MCF 10A (cell line): ENCODE measurements at places on chromosomes 2 and 18. TPM values are rescaled to one million over a fixed set of nuclear protein-coding genes. Genes with fewer than 3 reads are reported as not detected.

Gene C2orf72
- total RNA-seq = not detected in 2 replicates

Gene CNGA3
- total RNA-seq = not detected in 2 replicates

Gene PCARE
- not detected in 2 replicates for total RNA-seq

Gene TMEM178A
- 0.66 and 0.86 TPM in 2 replicates for total RNA-seq

Gene FIGN
- total RNA-seq = 9.0 and 11.7 TPM in 2 replicates

Gene RBKS
- total RNA-seq = 9.2 and 9.9 TPM in 2 replicates

Gene ANTXR1
- total RNA-seq = 33.1 and 33.8 TPM in 2 replicates

Gene RFTN2
- not detected in 2 replicates for total RNA-seq

Gene TTC21B
- total RNA-seq = 9.8 and 10.9 TPM in 2 replicates

Gene CRYBA2
- total RNA-seq = not detected in 2 replicates

Gene SP140L
- total RNA-seq = 20.3 and 33.2 TPM in 2 replicates

- H3K36me3 ChIP-seq = no peaks in the 10 kb centered on the region
- H3K4me1 ChIP-seq = no peaks in the 10 kb centered on the region
- H3K27me3 ChIP-seq = peaks cover 40% of the 10 kb centered on the region
- no peak for DNase-seq
- H3K4me3 ChIP-seq = no peak overlapping the region
- H3K27ac ChIP-seq = no peak overlapping the region
These were observed 151.9 kb downstream of the CD226 start for GRCh38 chr18:69795791-69796190.

- H3K4me1 ChIP-seq = no peaks in the 10 kb centered on the region
- no peaks in the 10 kb centered on the region for H3K27me3 ChIP-seq
- peaks cover 36% of the 10 kb centered on the region for H3K36me3 ChIP-seq
- DNase-seq = peak; percentile 23
- H3K27ac ChIP-seq = no peak overlapping the region
These were observed 84.2 kb downstream of the SLC39A10 start for GRCh38 chr2:195741191-195741590.

GRCh38 chr2:22998359-22998758 lies 386.6 kb upstream of the KLHL29 start:
- H3K4me3 ChIP-seq = no peak overlapping the region
- peaks cover 23% of the 10 kb centered on the region for H3K4me1 ChIP-seq
- DNase-seq = peak; percentile 74

DNA sequence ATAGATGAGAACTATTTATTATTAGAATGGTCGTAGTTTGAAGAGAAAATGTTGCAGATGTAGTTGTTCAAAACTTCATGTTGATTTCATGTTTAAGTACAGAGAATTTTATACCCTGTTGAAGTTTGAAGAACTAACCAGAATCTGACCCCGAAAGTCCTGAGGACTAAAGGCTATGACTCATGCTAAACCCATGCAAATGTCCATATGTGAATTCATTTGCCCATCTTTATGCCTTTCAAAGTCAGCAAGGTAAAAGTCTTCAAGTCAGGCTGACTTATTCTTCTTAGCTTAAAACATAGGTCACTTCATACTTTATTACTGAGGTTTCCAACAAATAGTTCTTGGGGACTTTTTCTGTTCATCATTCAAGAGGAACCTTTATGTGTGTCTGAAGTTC lies 185.5 kb downstream of the CCDC85A start:
- H3K4me3 ChIP-seq = no peak overlapping the region
- peaks cover 5% of the 10 kb centered on the region for H3K4me1 ChIP-seq
- no peaks in the 10 kb centered on the region for H3K27me3 ChIP-seq
- no peaks in the 10 kb centered on the region for H3K36me3 ChIP-seq

DNA sequence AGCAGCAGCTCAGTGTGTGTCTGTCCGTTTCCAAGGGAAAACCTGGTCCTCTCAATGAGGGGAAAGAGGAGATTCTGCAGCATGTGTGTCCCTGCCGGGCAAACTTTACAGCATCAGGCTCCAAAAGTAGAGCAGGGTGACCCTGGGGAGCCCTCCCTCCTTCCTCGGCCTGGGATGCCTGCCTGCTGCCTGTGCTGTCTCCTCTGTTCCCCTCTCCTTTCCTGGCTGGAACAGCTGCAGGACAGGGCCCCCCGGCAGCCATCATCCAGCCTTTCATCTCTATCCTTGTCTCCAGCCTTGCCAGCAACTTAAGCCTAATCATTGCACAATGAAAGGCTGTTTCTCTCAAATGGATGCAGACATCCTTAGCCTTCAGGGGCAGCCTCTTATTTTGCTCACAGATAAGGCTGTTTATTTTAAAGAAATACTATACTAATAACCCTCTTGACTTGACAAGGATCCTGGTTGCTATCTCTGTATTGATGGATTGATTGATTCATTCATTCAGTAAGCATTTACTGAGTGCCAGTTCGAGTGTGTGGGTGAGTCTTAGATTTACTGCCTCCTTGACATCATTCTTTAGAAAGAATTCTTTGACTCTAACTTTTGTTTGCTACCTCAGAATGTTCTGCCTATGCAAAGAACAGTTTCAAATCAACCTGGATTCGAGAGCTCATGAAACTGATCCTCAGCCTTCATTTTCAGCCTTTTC lies 40.6 kb upstream of the EDAR start:
- H3K4me1 ChIP-seq = no peaks in the 10 kb centered on the region
- H3K36me3 ChIP-seq = no peaks in the 10 kb centered on the region
- DNase-seq = no peak
- no peak overlapping the region for H3K27ac ChIP-seq

DNA sequence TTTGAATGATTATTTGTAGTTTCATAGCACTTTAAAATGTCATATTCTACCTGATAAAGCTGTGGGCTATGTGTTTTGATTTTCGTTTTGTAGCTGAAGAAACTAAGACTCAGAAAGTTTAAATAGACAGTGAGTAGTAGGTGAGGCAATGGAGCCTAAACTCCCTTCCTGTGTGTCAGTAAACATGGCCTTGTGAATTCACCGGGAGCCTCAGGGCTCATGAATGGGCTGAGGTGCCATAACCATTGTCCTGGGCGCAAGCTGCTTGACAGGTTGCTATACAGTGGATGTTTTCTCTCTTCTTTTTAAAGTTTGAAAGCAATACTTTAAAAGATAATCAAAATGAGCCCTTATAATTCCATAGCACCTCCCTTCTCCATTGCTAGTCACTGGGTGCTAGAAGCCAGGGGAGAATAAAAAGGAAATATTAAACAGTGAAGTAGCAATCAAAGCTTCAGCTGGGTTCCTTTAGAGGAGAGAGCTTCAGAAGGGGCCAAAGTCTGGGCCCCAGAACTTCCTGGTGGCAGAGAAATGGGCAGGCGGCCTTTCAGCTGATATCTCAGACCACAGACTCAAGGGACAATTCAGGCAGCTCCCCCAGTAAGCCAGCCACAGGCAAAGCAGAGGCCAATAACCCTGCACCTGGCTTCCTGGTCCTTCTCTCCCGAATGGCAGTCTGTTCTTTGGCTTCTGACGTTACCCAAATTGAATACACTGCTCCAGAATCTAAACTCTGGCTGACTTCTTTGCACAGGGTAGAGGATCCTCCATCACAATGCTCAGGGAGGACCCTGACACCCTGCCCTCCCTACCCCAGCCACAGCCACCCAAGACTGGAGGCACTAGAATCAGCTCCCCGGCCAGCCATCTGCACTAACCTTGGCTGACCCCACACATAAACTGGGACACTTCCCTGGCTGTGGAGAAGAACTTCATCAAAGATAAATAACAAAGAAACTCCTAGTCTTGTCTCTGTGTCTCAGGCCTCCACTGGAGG lies 51.8 kb upstream of the NPAS2 start:
- H3K36me3 ChIP-seq = no peaks in the 10 kb centered on the region
- peak; percentile 43 for DNase-seq
- peaks cover 15% of the 10 kb centered on the region for H3K4me1 ChIP-seq
- no peak overlapping the region for H3K4me3 ChIP-seq

- H3K4me3 ChIP-seq = peak within 1 kb of the TSS; percentile 90
- H3K27me3 ChIP-seq = no peaks in the 10 kb centered on the region
- H3K4me1 ChIP-seq = peaks cover 5% of the 10 kb centered on the region
- peaks cover 17% of the 10 kb centered on the region for H3K36me3 ChIP-seq
- peak; percentile 87 for DNase-seq
- H3K27ac ChIP-seq = peak within 1 kb of the TSS; percentile 91
These were observed at the start of gene ANAPC1 for GRCh38 chr2:111883661-111884591. Gene ANAPC1 (minus strand): TSS chr2:111884193. CDS start chr2:111880825, 3,368 bp downstream.

- H3K4me1 ChIP-seq = peaks cover 22% of the 10 kb centered on the region
- peak; percentile 65 for DNase-seq
These were observed 17.1 kb downstream of the FAM110C start for GRCh38 chr2:29253-29652.

- peaks cover 14% of the 10 kb centered on the region for H3K4me1 ChIP-seq
- H3K27me3 ChIP-seq = no peaks in the 10 kb centered on the region
- H3K27ac ChIP-seq = no peak overlapping the region
These were observed 112.5 kb downstream of the MYO1B start for GRCh38 chr2:191357678-191358077.

DNA sequence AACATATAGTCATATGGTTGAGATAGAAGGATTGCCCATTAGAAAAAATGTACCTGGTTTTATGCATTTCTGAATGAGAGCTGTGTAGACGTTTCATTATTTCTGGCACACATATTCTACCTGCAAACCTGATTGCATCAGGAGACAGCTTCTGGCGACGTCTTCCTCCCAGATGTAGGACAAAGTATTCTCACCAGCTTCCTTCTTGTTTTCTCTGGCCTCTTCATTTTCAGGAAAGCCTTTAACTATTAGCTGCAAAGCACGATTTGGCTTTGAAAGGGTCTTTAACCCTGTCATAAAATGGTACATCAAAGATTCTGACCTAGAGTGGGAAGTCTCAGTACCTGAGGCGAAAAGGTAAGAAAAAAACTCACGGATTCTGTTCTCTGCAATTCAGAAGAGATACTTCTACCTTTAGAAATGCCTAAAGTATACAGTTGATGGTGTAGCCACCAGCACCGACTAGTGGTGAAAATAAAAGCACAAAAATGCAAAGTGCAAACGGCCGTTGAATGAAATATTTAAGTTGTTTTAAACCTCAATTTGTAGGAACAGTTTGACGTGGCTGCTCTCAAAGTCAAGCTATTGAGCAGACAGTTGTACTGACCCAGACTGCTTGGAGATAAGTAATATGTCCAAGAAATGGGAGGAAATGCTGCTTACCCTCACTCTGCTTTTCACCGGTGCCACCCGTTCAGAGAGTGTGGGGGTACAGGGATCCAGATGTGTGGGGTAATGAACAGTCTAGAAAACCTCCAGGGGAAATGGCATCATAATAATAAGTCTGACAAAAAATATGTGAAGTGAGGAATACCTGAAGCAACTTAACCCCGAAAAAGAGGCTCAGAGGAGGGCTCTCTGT lies 20.2 kb downstream of the IL18RAP start:
- peak; percentile 48 for DNase-seq
- H3K27me3 ChIP-seq = no peaks in the 10 kb centered on the region
- no peak overlapping the region for H3K4me3 ChIP-seq
- no peak overlapping the region for H3K27ac ChIP-seq

- H3K36me3 ChIP-seq = peaks cover 7% of the 10 kb centered on the region
- H3K4me3 ChIP-seq = no peak overlapping the region
- no peaks in the 10 kb centered on the region for H3K27me3 ChIP-seq
- no peak overlapping the region for H3K27ac ChIP-seq
- no peaks in the 10 kb centered on the region for H3K4me1 ChIP-seq
- DNase-seq = no peak
These were observed 9.3 kb downstream of the FAM228B start for GRCh38 chr2:24132543-24132942.

DNA sequence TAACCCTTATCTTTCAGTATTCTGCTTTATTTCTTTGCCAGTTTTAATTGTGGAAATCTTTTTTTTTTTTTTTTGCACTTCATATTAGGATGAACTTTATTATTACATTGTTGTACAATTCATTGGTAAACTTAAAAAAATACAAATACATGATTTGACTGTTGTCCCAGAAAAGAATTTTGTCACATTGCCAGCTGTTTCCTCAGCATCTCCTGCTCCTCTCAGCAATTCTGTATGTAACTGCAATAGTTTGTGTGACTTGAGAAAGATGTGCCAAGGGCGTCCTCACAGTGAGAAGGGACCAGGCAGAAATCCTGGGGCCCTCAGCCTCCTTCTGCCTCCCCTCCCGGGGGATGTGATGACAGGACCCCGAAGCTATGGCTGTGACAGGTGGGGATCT lies 254.4 kb downstream of the NBAS start:
- no peak overlapping the region for H3K27ac ChIP-seq
- H3K4me1 ChIP-seq = peaks cover 16% of the 10 kb centered on the region
- no peaks in the 10 kb centered on the region for H3K27me3 ChIP-seq
- H3K4me3 ChIP-seq = no peak overlapping the region
- H3K36me3 ChIP-seq = peaks cover 23% of the 10 kb centered on the region

- H3K27ac ChIP-seq = no peak overlapping the region
- no peak overlapping the region for H3K4me3 ChIP-seq
- no peak for DNase-seq
- H3K4me1 ChIP-seq = peaks cover 12% of the 10 kb centered on the region
- H3K27me3 ChIP-seq = no peaks in the 10 kb centered on the region
- no peaks in the 10 kb centered on the region for H3K36me3 ChIP-seq
These were observed 27.5 kb downstream of the INPP4A start for GRCh38 chr2:98472132-98472650.

DNA sequence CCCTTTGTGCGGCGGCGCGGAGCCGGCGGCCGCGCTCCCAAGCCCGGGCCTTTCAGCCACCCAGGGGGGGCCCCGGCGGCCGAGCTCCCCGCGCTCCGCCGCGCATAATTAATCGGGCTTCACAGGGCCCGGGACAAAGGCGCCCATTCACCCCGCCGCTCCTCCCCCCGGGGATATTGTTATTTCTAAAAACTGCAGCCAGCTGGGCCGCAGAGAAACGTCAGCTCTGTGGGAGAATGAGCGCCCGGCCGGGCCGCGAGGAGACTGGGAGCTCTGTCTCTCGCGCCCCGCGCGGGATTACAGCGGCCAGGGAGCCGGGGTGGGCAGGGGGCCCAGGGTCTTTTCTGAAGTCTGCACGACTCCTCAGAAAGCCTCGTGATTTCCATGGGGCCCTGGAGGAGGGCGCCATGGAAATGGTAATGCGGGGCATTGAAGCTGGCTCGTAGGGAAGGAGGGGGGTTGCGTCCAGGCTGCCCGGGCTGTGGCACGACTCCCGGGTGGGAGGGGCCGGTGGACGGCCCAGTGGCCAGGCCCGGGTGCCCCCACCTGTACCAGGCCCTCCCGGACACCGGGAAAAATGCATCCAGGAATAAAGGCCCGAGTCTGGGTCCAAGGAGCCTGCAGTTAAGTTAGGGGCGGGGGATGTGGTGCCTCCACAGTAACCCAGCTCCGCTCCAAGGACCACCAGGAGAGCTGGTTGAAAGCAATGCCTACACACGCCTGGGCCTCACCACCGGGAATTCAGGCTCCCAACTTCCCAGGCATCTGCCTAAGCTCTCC lies 125.3 kb downstream of the ZFP36L2 start:
- DNase-seq = no peak
- no peak overlapping the region for H3K4me3 ChIP-seq
- H3K27ac ChIP-seq = no peak overlapping the region
- no peaks in the 10 kb centered on the region for H3K27me3 ChIP-seq
- peaks cover 6% of the 10 kb centered on the region for H3K4me1 ChIP-seq
- no peaks in the 10 kb centered on the region for H3K36me3 ChIP-seq
